Muscle of arm (tissue), 14 donors: ENCODE measurements at places on chromosomes 5 and 9. TPM values are rescaled to one million over a fixed set of nuclear protein-coding genes. Genes with fewer than 3 reads are reported as not detected.

CYSRT1 gene
- 2.1 TPM for polyA plus RNA-seq

C8G gene
- polyA plus RNA-seq, result not detected

GRIN1 gene
- 0.09 TPM for polyA plus RNA-seq

ZFP2 gene
- 2.2 TPM for polyA plus RNA-seq

MARVELD2 gene
- 0.38 TPM for polyA plus RNA-seq

SLC6A18 gene
- not detected for polyA plus RNA-seq

FBP1 gene
- 4.8 TPM for polyA plus RNA-seq
